ENCODE measurements at places on chromosomes 3 and 15.

DNA sequence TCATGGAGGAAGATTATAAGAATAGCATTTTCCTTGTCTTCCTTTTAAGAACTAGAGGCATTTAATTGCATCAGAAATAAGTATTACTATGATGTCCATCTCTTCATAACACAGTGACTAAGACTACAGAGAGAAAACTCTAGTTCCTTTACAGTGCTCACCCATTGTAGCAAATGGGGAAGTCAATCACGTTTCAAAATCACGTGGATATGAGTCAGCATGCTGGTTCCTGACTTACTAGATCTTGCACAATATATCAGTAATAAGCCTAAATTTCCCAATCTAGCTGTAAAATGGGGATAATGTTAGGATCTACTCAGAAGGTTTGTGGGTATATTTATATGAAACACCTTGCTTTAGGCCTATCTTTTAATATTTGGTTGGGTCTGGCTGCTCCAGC is 254.8 kb upstream of the EOMES start:
- DNase-seq, result peak; percentile 89

- no peak for DNase-seq
Observed at GRCh38 chr3:191151653-191152052, 47.4 kb upstream of the OSTN start.

- peak; percentile 92 for DNase-seq
Observed at GRCh38 chr3:182567700-182568099, 225.6 kb upstream of the ATP11B start.

DNA sequence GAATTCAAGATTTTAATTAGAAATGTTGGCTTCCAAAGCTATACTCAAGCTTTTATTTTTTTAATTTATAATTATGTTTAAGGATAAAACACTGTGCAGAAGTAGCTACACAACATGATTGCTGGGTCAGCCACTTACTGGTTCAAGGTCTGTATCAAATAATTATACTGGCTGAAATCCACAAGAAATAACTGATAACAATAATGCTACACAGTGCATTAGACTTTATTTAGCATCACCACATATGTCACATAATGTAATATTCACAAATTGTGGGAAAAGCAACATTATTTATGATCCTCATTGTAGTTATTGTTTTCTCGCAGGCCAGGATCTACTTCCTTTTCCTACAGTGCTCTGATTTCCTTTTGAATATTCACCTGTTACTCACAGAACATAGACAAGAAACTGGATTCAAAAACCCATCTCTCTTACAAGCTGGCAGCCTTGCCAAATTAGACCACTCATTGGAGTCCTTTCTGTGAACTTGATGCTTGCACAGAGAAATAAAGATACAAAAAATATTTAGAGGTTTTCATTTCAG is 161.7 kb downstream of the MECOM start:
- DNase-seq, result no peak
